Mesothelial cell of epicardium (in vitro differentiated cells): ENCODE measurements at places on chromosomes 4 and X.

DNA sequence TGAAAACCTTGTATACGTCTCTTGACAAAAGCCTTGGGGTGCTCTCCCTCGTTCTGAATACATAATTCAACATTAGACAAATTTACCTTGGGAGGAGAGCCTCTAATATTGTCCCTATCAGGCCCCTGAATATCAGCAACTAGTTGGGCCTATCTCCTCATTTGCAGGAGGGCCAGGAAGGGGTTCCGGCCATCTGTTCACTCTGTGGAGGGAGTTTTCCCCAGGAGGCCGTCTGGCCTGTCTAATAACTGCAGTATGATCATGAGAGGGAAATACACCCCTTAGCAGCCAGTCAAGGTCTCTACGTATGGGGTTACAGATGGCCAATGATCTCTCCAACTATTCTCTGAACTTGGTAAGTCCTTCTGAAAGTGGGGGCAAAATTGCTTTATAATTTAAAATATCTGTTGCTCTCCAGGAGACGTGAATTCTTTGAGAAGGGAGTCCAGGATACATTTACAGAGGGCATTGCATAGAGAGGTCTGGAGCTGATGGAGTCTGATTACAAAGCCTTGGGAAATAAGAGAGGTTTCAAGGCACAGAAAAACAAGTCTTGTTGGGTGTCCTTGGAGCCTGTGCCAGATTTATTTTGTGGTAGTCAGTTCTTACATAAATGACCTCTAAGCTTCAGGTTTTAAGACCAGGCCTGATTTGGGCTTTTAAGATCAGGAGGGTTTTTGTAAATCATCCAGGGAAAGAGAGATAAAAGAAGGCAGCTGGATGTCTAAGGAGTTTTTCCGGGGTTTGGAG, 48.2 kb upstream of the UXT start:
- no peak for DNase-seq

- DNase-seq: no peak
These were observed 30.4 kb downstream of the DCTD start for GRCh38 chr4:182886768-182887167.

DNA sequence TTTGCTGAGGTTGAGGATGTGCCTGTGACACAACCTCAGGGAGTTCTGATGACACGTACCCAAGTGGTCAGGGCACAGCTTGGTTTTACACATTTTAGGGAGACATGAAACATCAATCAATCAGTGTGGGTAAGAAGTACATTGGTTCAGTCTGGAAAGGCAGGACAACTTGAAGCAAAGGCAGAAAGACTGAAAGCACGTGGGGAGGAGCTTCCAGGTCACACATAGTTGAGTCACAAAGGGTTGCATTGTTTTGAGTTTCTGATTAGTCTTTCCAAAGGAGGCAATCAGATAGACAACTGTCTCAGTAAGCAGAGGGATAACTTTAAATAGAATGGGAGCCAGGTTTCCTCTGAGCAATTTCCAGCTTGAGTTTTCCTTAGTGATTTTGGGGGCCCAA, 1910.0 kb upstream of the AGA start:
- no peak for DNase-seq

GRCh38 chrX:68419975-68420374, 13.3 kb downstream of the OPHN1 start:
- DNase-seq: no peak
